ENCODE measurements at places on chromosomes 1 and 21. TPM values are rescaled to one million over a fixed set of nuclear protein-coding genes. Genes with fewer than 3 reads are reported as not detected.

Gene SPRR1A
- total RNA-seq, result not detected

DNA sequence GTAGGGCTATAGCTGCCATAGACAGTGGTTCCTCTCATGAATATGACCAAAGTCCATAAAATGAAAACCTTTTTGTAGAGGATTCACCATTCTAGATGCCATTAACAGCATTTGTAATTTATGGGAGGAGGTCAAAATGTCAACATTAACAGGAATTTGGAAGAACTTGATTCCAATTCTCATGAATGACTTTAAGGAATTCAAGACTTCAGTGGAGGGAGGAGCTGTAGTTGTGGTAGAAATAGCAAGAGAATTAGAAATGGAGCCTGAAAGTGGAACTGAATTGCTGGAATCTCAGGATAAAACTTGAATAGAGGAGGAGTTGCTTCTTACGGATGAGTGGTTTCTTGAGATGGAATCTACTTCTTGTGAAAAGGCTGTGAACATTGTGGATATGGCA lies 65.4 kb upstream of the ESRRG start:
- DNase-seq, result no peak

Gene HYI
- total RNA-seq, result 26.3 TPM

Gene GBP5
- total RNA-seq, result 151 TPM

- DNase-seq, result no peak
Measured at GRCh38 chr1:15837931-15838330, 9.6 kb upstream of the SPEN start.

DNA sequence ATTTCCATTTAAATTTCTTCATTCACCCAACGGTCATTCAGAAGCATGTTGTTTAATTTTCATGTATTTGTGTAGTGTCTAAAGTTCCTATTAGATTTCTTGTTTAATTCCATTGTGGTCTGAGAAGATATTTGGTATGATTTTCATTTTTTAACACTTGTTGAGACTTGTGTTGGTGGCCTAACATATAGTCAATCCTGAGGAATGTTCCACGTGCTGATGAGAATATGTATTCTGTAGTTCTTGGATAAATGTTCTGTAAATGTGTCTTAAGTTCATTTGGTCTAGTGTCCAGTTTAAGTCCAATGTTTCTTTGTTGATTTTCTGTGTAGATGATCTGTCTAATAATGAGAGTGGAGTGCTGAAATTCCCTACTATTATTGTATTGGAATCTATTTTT lies 22.7 kb upstream of the LCE5A start:
- DNase-seq, result no peak

GRCh38 chr21:41865002-41865777 lies 14.0 kb downstream of the PRDM15 start:
- DNase-seq, result no peak

Gene LY9
- 5.2 TPM for total RNA-seq

Gene RAB3B
- total RNA-seq, result 0.08 TPM

- no peak for DNase-seq
Measured at GRCh38 chr1:82215056-82215852, 414.5 kb downstream of the ADGRL2 start.

Gene CASZ1
- 1.8 TPM for total RNA-seq

GRCh38 chr1:10160907-10161490 lies 49.4 kb upstream of the KIF1B start:
- no peak for DNase-seq

GRCh38 chr1:55334160-55334559 lies 119.0 kb upstream of the USP24 start:
- DNase-seq, result no peak

DNA sequence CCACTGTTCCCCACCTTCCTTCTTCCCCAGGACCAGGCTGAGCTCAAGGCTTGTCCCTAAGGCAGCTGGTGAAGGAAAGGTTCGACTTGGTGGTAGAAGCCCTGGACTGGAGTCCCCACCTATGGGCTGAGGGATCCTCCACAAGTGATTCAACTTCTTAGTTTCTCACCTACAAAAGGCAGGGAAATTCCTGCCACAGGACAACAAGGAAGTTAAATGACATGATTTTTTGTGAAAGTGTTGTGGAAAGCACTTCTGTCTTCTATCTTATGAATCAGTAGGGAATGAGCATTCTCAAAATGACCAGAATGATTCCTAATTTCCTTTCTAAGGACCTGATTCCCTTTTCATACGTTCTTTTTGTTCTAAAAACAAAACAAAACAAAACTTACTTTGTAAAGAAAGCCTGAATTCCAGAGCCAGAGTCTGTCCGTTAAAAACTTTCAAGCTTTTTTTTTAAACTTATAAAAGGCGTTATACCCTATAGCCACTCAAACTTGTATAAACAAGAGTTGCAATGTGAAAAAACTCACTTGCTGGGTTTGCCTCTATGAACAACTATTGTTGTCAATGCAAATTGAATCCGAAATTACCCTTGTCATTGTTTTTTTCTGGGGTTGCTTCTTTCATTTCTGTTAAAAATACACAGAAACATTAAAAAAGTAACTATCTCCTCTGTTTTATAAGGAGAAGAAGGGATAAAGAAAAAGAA lies 12.2 kb downstream of the KCNJ15 start:
- DNase-seq, result no peak

DNA sequence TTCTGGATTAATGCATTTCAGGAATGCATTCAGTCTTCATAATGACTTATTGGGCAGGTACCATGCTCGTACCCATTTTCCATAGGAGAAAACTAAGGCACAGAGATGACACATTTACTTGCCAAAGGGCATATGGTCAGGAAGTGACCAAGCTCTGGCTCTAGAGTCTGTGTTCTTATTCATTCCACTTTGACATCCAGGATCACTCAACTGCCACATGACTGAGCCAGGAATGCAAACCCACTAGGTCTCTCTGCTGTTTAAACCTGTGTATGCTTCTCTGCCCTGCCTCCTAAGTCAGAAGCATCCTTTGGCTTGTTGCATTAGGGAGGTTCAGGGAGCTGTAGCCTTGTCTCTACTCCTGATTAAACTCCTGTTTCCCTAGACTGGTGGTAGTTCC lies 7.5 kb downstream of the KAZN start:
- DNase-seq, result no peak

Gene PRAMEF10
- total RNA-seq, result not detected

All from activated naive CD4-positive, alpha-beta T cell treated with anti-CD3 and anti-CD28 coated beads, Interleukin-2, amount 50 U/mL, for 72 hours (primary cell).